ENCODE measurements at places on chromosomes 3 and 15.

DNA sequence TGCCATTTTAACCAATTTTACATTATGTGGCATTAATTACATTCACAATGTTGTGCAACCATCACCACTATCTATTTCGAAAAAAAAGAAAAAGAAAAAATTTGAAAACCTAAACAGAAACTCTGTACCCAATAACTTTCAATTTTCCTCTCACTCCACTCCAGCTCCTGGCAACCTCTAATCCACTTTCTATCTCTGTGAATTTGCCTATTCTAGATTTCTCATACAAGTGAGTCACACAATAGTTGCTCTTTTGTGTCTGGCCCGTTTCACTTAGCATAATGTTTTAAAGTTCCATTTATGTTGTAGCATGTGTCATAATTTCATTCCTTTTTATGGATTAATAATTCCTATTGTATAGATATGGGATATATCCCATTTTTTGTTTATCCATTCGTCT, 53.3 kb upstream of the TBC1D5 start:
- DNase-seq: no peak

- DNase-seq: peak; percentile 36
Measured at GRCh38 chr3:88147261-88147660, 2.5 kb upstream of the C3orf38 start.

- DNase-seq: peak; percentile 41
Measured at GRCh38 chr3:23740517-23740965, 65.2 kb upstream of the UBE2E1 start.

DNA sequence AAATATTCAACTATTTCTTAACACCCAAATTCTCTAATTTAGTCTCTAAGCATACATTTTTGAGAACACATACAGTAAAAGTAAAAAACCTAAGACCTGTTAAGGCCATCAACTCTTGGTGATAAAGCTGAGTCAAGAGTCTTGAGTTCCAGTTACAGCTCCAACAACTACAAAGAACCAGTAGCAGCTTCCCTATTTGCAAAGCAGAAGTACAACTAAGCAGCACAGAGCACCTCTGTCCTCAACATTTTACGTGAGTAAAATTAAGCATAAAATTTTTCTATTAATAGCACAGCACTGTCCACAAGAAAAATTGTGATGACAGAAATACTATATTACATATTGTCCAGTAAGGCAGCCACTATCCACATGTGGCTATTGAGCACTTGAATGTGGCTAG, 4.4 kb downstream of the PCOLCE2 start:
- DNase-seq: no peak

- peak; percentile 64 for DNase-seq
Measured at GRCh38 chr15:62391641-62392262, 226.7 kb upstream of the C2CD4B start.

DNA sequence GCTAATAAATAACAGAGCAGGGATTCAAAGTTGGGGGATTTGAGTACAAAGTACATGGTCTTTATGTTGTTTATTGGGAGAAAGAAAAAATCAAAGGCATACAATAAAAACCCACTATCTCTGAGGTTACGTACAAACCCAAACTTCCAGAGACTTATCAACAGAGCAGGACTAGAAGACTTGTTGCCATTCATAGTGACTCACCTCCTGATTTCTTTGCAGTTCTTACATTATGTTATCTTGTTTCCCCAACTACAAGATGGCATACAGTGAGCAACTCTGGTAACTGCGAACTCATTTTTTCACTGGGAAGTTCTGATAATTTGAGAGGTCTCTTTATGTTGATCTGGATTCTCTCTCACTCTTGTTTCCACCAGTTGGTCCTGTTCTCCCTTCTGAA, 80.6 kb upstream of the ETV5 start:
- DNase-seq: peak; percentile 46
